GM19239 (cell line): ENCODE measurements at places on chromosomes 3 and 15.
A peak's percentile ranks its signal among the peaks of the same experiment; 100 is the strongest.

DNA sequence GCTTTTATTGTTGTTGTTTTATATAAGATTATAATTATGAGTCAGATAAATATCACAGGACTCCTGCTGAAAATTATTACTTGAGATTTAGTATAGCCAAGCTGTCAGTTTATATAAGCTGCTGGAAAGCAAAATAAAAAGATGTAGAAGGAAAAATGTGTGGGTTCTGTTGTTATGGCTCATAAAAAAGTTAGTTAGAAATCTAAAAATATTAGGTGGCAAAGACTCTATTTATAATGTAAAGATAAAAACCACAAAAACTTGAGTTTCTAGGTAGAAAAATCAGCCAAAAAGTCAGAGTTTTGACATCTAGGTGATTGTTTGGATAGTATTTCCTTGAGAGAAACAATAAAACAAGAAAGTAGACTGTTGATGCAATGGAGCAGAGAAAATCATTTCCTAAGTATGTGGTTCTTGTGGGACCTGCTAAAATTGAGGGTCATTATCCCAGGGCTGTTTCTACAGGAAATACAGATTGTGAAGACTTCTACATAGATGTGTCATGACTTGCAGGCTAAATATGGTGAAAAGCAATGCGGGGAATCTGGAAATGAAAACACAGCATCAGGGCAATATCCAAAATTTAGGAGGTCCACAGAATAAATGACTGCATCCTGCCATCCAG, 1109.6 kb upstream of the CADM2 start:
- DNase-seq, result no peak

GRCh38 chr3:115899535-115899934, 276.2 kb downstream of the GAP43 start:
- no peak for DNase-seq

GRCh38 chr3:171715155-171715554, 95.1 kb downstream of the PLD1 start:
- no peak for DNase-seq

DNA sequence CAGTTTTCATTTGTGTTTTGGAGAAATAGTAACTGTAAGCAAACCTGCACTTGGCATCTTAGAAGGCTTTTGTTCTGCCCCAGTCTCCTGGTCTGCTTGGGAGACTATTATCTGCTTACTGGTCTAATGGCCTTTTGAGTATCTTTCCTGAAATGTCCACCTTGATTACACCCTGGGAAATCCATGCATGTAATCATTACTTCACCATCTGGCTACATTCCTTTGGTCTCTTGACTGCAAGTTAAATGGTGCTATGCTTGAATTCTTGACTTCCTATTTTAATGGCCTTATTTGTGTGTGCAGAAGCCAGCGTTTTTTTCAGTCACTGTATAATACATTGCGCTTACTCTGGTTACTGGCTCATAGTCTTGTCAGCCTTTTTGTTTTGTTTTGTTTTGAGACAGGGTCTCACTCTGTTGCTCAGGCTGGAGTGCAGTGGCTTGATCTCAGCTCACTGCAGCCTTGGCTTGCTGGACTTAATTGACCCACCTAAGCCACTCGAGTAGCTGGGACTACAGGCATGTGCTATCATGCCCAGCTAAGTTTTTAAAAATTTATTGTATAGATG, 30.0 kb downstream of the CHD2 start:
- DNase-seq, result no peak

GRCh38 chr3:110344897-110345767, 726.5 kb upstream of the NECTIN3 start:
- no peak for DNase-seq

GRCh38 chr3:32155117-32155516, 48.7 kb downstream of the GPD1L start:
- no peak for DNase-seq

DNA sequence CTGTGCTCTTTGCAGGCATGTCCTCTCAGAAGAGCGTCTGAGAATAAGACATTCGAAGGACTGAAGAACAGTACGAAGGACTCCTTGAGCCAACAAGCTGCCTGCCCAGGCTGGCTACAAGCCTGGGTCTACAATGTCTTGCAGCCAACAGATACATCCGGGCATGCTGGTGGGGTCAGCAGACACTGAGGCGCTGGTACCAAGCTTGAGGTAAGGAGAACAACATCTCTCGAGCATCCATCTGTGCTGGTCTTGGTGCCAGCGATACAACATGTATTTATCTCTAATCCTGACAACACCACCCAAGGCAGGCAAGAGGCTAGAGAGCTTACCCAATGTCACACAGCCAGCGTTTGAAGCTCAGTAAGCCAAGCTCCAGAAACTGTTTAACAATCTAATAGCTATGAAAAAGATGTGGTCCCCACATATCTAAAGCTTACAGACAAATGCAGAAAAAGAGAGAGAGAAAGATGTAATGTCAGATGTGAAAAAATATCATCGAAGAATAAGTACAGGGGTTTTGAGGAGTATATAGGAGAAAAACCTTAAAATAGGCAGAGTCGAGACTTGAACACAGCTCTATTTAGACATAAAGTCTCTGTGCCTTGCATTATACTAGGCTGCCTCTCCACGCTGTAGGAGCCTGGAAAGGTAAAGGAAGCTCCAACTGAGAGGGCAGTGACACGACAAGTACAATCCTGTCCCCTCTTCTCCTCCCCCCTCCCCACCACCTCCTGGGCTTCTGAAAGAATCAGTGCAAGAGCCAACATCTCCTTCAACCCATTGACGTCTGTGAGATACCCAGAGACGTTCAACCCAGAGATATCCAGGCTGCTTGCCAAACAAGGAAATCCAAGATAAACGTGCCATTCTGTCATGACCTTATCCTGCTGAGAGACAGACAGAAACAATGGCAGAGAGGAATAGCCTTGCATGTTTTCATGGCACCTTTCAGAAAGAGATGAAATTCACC, 39.4 kb downstream of the WWTR1 start:
- DNase-seq, result no peak

GRCh38 chr3:117616227-117616626, 906.6 kb downstream of the TUSC7 start:
- no peak for DNase-seq

DNA sequence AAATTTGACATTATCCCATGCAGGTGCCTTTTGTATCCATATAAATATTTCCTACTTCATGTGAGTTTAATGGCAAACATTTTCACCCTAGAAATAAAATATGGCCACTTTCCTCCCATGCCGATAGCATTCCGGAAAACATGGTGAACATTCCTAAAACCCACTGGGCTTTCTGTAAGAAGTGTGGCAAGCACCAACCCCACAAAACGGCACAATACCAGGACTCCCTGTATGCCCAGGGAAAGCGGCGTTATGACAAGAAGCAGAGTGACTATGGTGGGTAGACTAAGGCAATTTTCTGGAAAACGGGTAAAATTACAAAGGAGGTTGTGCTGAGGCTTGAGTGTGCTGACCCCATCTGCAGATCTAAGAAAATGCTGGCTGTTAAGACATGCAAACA, 7.6 kb downstream of the ANXA2 start:
- no peak for DNase-seq

GRCh38 chr15:29903785-29904464, 81.7 kb upstream of the TJP1 start:
- DNase-seq, result no peak

- no peak for DNase-seq
Measured at GRCh38 chr15:70447928-70448698, 315.2 kb downstream of the UACA start.

GRCh38 chr15:57118013-57118799, 199.8 kb downstream of the TCF12 start:
- DNase-seq, result no peak

DNA sequence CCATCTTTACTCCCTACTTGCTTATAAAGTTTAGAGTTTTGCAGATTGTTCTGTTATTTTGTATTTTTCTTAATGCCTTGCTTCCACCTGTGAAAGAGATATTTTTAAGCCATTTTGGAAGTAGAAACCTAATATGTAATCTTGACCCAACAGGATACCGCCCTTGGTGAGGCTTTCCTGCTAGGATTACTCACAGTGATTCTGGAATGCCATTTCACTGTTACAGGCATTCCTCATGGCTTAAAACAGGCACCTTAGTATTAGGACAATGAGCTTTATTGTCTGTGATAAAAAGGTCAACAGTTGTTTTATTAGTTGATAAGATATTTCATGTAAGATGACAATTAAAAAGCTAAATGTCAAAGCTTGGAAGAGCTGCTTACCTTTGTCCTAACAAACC, 58.2 kb downstream of the PHLDB2 start:
- no peak for DNase-seq

DNA sequence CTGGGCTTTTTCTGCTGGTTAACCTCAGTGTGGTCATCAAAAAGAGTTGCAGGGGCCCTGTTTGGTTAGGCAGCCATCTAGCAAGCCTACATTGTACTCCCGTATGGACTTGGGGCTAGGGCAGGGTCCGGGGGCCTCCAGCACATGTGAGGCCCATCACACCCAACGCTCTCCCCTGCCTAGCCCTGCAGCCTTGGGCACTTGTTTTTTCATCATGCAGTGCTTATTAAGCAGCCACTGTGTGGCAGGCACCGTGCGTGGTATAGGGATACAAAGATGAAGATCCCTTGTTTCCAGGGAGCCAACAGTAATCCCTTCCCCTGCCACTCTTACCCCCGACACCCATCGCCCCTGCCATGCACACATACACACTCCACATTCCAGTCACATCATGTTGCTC, 14.2 kb downstream of the MRAS start:
- DNase-seq, result no peak

DNA sequence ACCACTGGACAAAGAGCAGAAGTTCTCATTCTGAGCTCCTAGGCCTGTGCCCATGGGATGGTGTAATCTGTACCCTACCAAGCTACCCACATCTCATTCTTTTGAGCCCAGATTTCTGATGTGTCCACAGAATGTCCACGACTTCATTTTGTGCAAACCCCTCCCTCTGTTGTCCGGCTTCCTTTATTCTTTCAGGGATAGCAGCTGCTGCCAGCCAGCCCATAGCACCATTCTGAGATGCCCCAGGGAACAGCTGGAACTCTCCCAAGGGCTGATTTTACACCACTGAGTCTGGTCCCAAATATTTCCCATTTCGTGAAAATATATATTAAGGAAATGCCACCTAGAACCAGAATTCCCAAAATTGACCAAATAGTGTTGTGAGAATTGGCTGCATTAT, 236.6 kb downstream of the SATB1 start:
- DNase-seq, result no peak

- DNase-seq, result no peak
Measured at GRCh38 chr3:14411988-14412387, 9.6 kb downstream of the SLC6A6 start.

DNA sequence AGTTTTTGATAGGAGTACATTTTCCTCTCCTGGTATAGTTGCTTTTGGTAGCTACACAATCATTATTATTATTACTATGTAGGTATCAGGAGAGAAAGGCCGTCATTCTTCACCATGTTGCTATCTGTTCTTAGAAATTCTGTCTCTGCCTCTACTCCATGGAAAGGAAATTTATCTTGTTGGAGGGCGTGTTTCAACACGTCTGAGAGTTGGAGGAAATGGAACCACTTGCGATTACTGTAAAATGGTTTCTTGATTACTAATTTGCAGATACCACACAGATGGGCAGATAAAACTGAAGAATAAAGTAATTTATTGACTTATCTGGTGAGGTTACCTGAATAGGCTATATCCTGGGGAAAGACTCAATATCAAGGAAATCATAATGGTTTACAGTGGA, 488.4 kb downstream of the NR2F2 start:
- DNase-seq, result no peak

DNA sequence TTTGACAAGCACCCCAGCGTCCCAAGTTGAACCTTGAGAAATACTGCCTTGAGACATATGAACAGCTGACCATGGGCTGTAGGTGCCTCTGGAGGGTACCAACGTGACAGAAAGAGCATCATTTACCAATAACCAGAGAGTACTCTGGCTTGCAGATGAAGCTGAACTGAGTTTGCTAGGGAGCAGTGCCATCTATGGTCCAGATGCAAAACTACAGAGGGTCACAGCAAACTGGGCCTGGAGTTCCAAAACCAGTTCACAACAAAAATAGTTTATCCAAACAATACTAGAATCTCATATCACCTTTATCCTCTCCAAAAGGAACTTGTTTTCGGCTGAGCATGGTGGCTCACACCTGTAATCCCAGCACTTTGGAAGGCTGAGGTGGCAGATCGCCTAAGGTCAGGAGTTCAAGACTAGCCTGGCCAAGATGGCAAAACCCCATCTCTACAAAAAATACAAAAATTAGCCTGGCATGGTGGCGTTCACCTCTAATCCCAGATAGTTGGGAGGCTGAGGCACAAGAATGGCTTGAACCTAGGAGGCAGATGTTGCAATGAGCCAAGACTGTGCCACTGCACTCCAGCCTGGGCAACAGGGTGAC, 69.3 kb downstream of the CHAC1 start:
- DNase-seq, result peak; percentile 13

DNA sequence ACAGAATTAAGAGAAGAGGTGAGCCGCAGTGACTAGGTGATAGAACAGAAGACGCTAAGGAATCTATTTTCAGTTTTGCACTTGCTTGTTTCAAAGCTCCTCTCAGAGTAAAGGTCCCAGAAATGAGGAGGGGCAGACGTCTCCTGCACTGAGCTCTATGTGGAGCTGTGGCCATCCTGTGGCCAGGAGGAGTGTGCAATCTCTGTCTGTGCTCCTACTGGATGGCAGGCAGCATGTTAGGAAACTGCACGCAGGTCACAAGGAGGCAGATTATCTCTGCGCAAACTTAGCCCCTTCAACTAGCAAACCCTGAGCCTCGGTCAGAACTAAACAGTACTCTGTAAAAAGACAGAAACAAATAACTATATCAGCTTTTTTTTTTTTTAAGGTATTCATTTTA, 31.1 kb upstream of the PPIB start:
- DNase-seq, result no peak

- DNase-seq, result no peak
Measured at GRCh38 chr15:58139989-58140522, 1.9 kb downstream of the AQP9 start.

DNA sequence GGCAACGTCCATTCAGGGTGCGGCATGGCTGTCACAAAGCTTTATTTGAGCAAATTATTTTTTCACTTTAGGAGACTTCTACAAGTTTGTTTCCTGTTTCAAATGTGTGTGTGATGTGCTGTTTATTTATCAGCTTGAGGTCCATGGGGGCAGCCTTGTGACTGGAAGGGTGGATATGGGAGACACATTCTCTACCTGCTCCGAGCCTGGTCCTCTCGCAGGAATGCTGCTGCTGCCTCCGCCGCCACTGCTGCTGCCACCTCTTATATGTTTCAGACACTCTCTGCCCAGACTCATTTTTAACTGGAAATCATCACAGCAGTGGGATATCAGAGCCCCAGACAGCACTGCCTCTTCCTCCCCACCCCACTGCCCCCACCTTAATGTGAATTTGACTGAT, 83.5 kb upstream of the PXYLP1 start:
- no peak for DNase-seq

DNA sequence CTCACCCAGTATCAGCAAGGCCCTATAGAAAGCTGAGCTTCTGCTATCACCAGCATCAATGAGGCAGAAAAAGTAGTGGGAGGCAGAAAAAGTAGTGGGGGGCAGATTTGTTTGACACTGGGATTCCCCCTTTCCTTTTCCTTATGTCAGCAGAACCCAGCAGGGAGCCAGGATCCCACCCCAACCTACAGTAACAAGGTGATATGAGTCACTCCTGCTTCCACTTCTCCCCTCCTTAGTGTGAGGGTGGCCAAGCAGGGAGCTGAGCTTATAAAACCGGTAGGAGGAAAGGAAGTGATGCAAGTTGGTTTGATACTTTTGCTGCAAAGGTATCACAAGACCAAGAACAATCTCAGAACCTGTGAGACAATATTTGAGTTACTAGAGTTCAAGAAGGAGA, 128.7 kb downstream of the SCAPER start:
- DNase-seq, result no peak

- DNase-seq, result no peak
Measured at GRCh38 chr3:118943597-118943996, 91.0 kb downstream of the IGSF11 start.
